ENCODE measurements at places on chromosomes 7 and 10.

DNA sequence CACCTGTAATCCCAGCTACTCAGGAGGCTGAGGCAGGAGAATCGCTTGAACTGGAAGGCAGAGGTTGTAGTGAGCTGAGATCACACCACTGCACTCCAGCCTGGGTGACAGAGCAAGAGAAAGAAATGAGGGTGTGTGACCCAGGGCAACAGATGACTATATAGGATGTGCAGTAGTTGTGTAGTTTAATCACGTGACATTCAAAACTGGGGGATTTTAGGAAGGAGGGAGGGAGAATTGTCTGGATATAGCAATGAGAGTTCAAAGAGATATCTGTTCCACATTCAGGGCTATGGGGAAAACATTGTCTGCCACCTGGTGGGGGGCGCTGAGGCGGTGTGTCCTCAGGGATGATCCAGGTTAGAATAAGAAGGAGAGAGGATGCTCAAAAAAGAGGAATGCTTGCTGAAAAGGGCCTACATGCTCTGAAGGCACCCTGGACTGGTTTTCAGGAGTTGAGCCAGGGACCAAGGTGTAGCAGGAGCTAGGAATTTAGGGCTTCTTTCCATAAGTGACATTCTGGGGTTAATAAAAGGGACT, 7.8 kb upstream of the ZYX start:
- no peak for DNase-seq

- DNase-seq, result no peak
Observed at GRCh38 chr10:128825626-128826025, 641.4 kb upstream of the MGMT start.

DNA sequence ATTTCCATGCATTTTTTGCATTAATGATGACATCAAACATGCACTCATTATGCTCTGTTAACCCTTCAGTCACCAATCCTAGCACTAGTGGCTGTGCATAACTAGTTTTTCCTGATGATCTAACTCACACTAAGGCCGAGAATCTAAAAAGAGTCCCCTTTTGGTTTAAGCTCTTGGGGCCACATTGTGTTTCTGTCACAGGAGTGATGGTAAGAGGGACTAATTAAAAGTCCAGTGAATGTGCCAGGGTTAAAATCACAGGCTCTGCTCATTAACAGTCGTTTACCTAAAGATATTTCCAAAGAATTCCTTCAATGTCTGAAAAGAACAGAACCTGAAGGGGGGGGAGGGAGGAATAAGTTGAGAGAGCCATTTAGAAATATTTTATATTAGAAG, 359.0 kb upstream of the ANKRD30A start:
- no peak for DNase-seq

DNA sequence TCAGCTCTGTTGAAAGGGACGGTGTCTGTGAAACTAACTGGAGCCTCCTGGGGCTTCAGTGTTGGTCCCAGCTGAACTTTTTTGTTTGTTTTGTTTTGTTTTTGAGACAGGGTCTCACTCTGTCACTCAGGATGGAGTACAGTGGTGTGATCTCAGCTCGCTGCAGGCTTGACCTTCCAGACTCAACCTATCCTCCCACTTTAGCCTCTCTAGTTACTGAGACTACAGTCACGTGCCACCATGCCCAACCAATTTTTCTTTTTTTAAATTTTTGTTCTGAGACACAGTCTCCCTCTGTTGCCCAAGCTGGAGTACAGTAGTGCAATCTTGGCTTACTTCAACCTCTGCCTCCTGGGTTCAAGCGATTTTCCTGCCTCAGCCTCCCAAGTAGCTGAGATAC, 13.4 kb upstream of the DNAJB6 start:
- no peak for DNase-seq

DNA sequence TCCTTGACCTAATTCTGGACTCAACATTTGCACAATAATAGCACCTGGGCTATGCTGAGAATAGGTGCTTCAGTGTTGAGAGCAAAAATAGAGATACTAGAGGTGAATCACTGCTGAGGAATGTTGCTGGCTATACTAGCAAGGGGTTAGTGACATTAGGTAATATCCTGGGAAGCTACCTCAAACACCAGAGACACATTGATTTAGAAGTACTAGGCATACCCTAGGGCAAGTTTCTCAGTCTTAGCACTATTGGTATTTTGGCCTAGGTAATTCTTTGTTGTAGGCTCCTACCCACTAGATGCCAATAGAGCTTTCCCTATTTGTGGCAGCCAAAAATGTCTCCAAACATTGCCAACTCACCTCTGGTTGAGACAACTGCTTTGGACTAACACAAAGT, 484.0 kb upstream of the MBL2 start:
- peak; percentile 95 for DNase-seq

- DNase-seq, result no peak
Observed at GRCh38 chr7:28178599-28178998, 2.0 kb downstream of the JAZF1 start.

GRCh38 chr7:1758028-1758858, 88.2 kb downstream of the ELFN1 start:
- peak; percentile 65 for DNase-seq

GRCh38 chr10:131703941-131704340, 196.9 kb upstream of the PPP2R2D start:
- DNase-seq, result no peak

DNA sequence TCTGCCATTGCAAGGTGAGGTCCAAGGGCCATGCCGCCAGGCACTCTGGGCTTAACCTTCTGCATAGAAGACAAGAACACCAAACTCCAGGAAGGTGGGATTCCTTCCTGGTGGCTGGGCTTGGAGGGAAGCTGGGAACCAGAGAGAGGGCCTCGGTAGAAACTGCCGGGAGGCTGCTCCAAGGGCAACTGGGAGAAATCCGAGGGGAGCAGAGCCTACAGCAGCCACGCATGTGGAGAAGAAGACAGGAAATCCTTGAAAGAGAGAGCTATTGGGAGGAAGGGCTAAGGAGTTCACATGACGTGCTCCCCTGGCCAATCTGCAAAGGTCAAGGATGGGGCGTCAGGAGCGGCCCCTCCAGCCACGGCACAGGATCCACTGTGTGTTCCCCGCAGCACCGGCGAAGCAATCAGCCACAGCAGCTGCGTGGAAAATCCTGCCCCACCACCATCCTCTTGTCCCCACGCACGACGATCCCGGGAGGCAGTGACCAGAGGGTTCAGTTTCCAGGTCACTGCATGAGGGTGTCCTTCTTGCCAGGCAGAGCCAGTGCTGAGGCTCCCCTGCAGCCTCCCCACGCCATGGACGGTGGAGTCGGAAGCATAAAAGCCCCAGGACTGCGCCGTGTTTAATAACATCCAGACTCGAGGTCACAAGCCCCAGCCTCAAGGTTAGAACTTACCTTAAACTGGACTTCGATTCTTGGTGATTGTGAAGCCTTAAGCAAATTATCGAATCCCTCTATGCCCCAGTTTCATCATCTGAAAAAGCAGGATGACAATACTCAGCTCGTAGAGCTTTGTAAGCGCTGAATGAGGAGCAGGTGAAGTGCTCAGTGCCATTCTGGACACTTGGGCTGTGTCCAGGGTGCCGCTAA, 8.6 kb upstream of the PPP2R2D start:
- DNase-seq, result no peak

GRCh38 chr7:91408388-91409154, 144.3 kb downstream of the FZD1 start:
- DNase-seq, result peak; percentile 51

GRCh38 chr10:93861825-93862224, 32.0 kb upstream of the SLC35G1 start:
- DNase-seq, result no peak

GRCh38 chr7:155710031-155710430, 65.6 kb downstream of the RBM33 start:
- no peak for DNase-seq

DNA sequence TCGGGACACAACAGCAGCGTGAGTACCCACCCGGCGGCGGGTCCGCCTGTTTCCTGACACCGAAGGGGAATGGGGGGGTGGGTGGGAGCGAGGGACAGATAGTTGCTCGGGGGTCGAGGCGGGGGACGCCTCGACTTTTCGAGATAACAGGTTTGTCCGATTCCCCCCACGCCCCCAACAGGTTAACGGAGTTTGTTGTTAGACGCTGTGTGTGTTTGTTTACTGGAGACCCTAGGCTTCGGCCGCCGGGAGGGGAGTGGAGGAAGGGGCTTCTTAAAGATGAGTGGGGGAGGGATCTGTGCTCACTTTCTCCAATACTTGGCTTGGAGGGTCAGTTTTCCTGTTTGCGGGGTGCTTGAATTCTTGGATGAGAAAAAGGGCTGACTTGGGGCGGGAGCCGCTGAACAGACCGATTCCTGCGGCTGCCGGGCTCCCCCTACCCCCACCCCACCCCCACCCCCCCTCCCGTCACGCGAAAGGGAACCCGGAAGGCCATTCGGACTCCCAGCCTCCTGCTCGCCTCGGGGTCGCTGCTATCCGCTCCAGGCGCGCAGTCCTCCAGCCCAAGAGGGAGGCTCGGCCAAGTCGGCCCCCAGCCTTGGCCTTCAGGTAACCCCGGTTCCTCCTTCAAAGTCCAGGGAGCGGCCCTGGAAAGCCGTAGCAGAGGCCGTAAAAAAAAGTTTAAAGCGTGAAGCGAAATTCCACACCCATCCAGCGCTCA, 1.0 kb downstream of the SORCS3 start:
- peak; percentile 22 for DNase-seq

- no peak for DNase-seq
Observed at GRCh38 chr10:10160821-10161312, 856.8 kb upstream of the CELF2 start.

DNA sequence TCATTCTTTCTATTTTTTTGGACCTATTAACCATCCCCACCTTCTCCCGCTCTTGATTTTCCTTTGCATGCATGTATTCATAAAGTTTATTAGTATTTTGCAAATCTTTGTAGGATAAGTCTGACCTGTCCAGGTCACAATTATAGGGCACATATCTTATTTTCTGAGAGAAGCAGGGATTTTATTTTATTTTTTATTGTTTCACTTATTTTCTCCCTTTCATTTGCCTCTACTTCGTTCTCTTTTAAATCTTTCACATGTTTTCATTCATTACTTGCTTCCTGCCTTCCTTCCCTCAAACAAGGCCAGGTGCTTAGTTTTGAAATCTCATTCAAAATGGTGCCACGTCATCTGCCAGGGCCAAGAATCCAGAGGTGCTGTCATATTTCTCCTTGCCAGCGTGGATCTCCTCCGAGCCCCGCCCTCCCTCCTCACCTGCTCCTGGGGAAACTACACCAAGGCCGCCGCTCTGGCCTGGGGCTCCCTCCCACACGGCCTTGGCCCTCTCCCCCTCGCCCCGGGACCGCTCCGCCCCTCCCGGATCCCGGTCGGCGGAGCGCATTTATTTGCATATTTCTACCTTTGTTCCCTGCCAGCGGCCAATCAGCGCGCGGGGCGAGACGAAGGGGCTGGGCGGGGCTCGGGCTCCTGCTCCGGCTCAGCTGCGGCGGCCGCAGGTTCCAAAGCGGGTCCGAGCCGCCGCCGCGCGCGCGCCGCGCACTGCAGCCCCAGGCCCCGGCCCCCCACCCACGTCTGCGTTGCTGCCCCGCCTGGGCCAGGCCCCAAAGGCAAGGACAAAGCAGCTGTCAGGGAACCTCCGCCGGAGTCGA, at the start of gene TSPAN13:
TSS of gene TSPAN13 (plus strand) at position 654 of the 830 bp plus-strand sequence. CDS start 213 bp downstream, outside the sequence.
- peak; percentile 98 for DNase-seq

DNA sequence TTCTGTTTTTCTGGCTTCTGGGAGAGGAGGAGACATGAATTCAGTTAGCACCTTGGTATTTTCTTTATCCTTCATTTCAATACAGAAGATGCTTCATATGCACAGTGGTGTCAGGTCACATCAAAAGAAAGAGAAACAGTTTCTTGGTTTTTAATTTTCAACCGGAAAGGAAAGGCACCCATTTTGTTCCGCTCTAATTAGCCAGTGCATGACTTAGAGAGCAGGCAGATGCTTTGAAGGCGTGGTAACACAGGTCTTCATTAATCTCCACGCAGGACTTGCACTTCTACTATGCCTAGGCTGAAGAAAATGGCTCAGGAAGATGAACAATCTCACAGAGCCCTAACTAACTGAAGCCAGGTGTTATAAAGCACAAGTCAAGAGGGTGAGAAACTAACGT, 70.4 kb upstream of the ATRNL1 start:
- no peak for DNase-seq

- DNase-seq, result no peak
Observed at GRCh38 chr7:1637155-1637554, 32.9 kb upstream of the ELFN1 start.
